ENCODE measurements at places on chromosomes 3 and 15. TPM values are rescaled to one million over a fixed set of nuclear protein-coding genes. Genes with fewer than 3 reads are reported as not detected.

DNA sequence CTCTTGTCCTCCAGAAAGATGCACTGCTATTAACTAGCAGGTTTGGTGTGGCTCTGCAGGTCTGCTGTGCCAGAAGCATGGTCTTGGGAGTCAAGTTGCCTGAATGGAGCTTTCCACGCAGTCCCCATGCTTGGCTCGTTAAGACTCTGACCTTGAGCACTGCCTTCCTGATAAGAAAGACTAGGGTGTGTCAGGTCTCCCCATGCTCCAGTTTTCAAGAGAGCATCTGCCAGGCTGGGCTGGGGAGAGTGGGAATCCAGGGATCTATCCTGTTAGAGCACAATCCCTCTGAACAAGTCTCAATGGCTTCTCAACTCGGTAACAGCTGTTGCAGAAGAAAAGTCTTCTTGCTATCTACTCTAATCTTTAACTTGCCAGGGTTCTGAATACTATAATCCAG lies 98.2 kb downstream of the TJP1 start:
- no peak for DNase-seq

The DZIP1L gene
- 54.0 TPM for total RNA-seq

DNA sequence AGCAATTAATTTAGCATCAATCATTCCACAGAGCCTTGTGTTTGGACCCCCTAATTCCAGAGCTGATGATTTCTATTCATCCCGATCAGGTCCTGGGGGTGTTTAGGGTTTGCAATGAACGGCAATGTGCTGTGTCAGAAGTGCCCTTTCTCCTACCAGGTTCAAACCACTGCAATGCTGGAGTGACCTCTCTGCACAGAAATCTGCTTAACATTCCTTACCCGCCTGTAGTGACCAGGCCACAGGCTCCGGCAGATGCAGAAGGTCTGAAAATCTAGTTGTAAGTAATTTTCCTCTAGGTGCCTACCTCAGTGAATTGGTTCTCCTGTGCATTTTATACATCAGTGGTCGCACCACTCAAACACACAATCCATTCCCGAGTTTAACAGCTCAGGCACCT lies 725.3 kb upstream of the CFAP20DC start:
- no peak for DNase-seq

DNA sequence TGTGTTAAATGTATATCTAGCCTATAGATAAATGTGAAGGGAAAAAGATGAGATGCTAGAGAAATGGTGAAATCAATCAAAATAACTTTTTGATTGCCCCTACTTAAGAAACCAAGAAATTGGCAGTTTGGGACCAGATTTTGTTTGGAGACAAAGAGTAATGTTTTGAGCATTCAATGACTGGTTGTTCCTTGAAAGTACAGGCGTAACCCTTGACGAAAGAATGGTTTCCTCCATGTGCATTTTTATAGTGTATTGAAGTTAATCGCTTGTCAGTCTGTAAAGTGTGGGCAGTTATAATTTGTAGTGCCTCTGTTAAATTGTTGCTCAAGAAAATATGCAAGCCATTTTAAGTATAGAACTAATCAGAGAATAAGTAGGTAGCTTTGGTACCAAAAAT lies 1.2 kb downstream of the KIF23 start:
- no peak for DNase-seq

The PDCD6IP gene
- 250 TPM for total RNA-seq

DNA sequence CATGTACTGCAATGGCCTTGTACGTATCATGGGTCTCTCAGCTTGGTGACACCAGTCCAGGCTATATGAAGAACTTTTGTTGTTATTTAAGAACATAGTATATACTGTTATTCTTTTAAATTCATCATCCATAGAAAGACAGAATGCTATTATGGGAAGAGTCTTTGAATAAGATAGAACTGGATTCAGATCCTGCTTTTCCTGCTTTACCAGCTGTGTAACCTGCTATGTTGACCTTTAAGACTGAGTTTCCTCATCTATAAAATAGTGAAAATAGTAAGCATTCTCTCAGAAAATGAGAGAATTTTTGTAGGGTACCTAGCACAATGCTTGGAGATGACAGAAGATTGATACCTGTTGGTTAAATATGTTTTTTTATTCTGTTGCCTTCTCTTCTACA lies 204.1 kb upstream of the TBL1XR1 start:
- no peak for DNase-seq

GRCh38 chr15:53869044-53869805 lies 109.0 kb upstream of the UNC13C start:
- DNase-seq = no peak

Measured in urinary bladder (tissue), 4 donors.